ENCODE measurements at places on chromosomes 4 and X.

DNA sequence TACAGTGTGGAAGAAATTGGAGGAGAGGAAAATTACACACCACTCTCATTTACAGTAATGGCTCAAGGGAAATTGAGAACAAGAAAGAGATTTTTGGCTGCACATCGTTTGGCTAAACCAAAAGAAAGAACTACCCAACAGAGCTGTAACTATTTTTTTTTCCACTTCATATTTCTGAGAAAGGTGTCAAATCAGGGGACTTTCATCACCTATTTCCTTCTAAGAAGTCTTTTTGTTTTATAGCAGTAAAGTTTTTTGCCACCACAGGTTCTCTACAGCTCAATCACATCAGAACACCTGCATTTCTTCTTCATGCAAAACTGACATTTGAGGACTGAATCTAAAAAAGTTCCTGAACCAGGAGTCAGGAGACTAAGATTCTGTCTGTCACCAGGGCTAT is 57.5 kb upstream of the TNIP3 start:
- DNase-seq, result no peak

GRCh38 chr4:187172340-187172761 is 448.7 kb upstream of the FAT1 start:
- DNase-seq, result no peak

DNA sequence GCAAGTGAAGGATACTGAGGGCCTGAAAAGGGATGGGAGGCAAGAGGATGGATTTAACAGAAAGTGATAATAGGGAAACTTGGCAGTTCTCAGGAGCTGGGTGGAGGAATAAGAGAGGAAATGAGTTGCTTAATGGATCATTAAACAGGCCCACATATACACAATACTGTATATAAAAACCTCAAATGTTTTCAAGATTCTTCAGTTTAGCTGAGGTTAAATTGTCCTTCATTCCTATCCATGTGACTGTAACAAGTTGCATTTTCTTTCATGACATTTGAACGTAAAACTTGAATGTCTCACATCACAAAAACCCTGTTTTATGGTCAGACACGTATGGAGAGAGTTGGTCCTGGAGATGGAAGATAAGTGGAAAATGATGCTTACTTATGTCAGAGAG is 76.5 kb upstream of the PLAC8 start:
- DNase-seq, result no peak

DNA sequence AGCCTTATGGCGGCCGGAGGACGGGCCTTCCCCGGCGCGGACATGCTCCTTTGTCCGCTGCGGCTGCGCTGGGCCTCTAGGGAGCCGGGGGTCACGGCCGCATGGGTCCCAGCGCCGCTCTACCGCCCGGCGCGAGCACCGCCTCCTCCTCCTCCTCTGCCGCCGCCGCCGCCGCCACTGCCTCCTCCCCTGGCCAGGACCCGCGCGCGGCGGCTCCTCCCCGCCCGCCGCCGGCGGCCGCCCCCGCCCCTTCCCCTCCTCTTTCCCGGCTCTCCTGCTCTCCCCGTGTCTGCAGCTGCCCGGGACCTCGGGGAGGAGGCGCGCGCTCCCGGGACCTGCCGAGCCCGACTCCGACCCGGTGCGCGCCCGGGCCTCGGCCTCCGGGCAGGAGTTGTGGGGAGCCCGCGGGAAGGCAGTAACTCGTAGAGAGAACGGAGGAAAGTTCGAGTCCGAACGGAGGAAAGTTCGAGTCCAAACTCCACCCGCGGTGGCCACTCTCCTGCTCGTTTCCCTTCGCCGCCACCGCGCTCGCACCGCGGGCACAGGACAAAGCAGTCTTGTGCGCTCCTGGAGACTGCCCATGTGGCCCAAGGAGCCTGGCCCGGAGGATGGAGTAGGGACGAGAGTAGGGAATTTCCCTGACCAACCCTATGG is at the start of gene ADGRA3:
Gene ADGRA3 (minus strand): TSS at position 179 of the 654 bp plus-strand sequence. CDS start 282 bp downstream, outside the sequence.
- DNase-seq, result peak; percentile 49

DNA sequence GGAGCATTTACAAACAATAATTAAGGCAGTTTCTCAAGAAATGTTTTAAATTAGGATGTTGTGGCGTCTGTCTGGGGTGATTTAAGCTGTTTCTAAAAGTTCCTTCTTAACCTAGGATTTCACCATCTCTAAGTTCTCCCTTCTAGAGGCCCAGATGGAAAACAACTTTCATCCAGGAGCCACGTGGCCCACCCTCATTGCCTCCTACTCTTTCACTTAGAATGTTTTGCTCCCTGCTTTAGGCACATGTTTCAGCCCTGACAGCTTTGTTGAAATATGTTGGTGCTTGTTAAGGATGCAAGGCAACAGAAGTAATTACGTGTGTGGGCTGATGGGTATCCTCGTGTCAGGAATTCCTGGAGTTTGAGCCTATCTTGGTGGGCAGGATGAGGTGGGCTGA is 131.3 kb downstream of the GUCY2F start:
- no peak for DNase-seq

GRCh38 chrX:42720209-42720608 is 57.8 kb downstream of the PPP1R2C start:
- DNase-seq, result no peak

DNA sequence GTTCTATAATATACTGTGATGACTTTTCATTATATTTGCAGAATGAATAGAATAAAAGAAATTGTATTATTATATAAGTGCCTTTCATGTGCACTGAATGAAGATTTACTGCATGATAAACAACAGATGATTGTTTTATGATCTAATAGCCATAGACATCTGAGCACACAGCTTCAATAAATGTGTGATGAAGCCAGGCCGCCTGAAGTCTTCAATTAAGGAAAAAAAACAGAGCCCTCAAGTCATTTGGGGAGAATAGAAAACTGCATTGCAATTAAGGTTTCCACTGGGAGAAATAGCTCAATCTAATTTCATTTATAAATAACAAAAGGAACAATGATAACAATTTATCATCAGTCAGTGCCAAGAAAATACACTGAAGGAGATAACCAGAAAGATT is 955.2 kb downstream of the FSTL5 start:
- DNase-seq, result no peak

DNA sequence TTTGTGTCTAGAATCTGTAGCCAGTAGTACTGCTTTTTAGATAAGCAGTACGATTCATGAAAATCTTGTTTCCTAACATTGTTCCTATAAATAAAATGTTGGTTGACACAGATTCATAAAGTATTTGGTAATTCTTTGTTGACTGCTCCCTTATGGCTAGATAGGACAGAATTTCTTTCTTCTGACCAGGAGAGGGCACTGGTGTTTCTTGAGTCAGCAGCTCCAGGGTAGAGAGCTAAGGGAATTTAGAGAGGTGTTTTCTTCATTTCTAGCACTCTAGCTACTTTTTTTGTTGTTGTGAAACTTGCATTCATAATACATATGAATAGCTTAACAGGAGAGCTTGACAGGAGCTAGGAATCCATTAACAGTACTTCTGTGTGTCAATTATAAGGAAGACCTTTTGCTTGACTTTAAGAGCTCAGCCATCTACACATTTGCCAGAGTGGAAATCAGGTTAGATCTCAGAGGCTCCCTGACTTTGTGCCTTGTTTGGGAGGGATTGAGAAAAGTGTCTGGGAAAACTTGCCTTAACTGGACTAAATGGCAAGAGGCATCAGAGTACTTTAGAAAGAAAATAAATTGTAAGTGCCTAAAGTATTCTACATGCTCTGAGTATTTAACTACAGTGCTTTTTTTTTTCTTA is 756.1 kb downstream of the SH3BGRL start:
- no peak for DNase-seq

- DNase-seq, result no peak
Observed at GRCh38 chr4:176271749-176272148, 2.7 kb upstream of the ASB5 start.

DNA sequence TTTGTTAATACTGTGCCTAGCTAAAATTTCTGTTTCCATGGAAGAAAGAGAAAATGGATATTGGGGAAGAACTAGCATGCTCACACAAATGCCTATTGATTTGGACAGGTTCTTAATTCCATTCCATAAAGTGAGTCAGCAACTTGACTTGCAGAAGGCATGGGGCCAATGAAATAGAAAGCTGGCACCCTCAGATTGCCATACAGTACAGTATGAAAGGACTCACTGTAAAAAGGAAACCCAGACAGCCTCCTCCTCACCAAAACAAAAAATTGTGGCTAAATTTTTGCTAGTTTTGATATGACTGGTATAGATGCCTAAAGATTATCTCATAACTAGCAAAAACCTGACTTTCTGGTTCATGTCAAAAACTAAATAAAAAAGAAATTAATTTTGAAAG is 11.2 kb upstream of the TAB3 start:
- no peak for DNase-seq

DNA sequence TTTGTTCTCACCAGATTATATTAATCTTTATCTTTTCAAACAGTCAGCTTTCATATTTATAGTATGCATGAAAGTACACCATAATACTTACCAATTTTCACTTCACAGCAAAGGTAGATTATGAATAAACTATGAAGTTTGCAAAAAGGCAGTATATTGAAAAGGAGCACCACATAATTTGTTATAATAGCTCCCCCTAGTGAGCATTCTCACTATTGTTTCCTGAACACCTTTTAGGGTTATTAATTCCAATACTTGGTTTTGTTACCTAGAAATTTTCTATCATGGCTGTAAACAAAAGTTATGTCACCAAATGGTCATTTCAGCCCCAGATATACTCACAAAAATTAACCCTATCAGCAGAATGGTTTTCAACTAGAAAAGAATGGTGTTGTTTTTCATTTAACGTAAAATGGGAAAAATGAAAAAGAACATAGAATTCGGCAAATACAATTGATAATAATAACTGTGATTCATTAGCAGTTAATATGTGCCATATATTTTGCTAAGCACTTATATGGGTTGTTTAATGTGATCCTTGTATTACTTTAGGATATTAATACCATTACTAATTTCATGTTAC is 30.2 kb upstream of the NKX6-1 start:
- DNase-seq, result no peak

GRCh38 chr4:7299010-7299907 is 106.9 kb downstream of the SORCS2 start:
- DNase-seq, result no peak

- DNase-seq, result no peak
Observed at GRCh38 chrX:41303013-41303412, 30.9 kb upstream of the DDX3X start.

GRCh38 chr4:163237856-163238255 is 71.2 kb upstream of the NAF1 start:
- no peak for DNase-seq
